ENCODE measurements at places on chromosomes 2 and 18. TPM values are rescaled to one million over a fixed set of nuclear protein-coding genes. Genes with fewer than 3 reads are reported as not detected.

HTR2B gene
- 2.2 TPM for total RNA-seq

TEX44 gene
- total RNA-seq = not detected

OTOF gene
- total RNA-seq = 11.7 TPM

ACVR1C gene
- 2.5 TPM for total RNA-seq

CHRNG gene
- total RNA-seq = not detected

DOK1 gene
- 34.4 TPM for total RNA-seq

FOSL2 gene
- total RNA-seq = 47.0 TPM

HDHD2 gene
- total RNA-seq = 31.2 TPM

MC4R gene
- not detected for total RNA-seq

TWSG1 gene
- 6.5 TPM for total RNA-seq

PDK1 gene
- 49.1 TPM for total RNA-seq

PLGLB1 gene
- 4.7 TPM for total RNA-seq

PASK gene
- 55.5 TPM for total RNA-seq

OR6B2 gene
- total RNA-seq = not detected

SLC4A3 gene
- total RNA-seq = not detected

PRKAG3 gene
- total RNA-seq = not detected

EGR4 gene
- total RNA-seq = not detected

ATP5F1A gene
- total RNA-seq = 333 TPM

TUBB8B gene
- total RNA-seq = not detected

PRPF40A gene
- 109 TPM for total RNA-seq

RAB27B gene
- total RNA-seq = 4.8 TPM

CAVIN2 gene
- total RNA-seq = not detected

RRM2 gene
- total RNA-seq = 496 TPM

CREB1 gene
- 118 TPM for total RNA-seq

ABCB11 gene
- total RNA-seq = 0.20 TPM

GPR155 gene
- 38.1 TPM for total RNA-seq

EFHD1 gene
- 0.32 TPM for total RNA-seq

GRP gene
- not detected for total RNA-seq

TANK gene
- total RNA-seq = 74.1 TPM

ITGB6 gene
- total RNA-seq = not detected

R3HDM1 gene
- 52.5 TPM for total RNA-seq

SH3BP4 gene
- total RNA-seq = not detected

NBAS gene
- 36.5 TPM for total RNA-seq

KCNIP3 gene
- not detected for total RNA-seq

ELOA2 gene
- total RNA-seq = not detected

VAMP5 gene
- 61.5 TPM for total RNA-seq

HOXD8 gene
- total RNA-seq = not detected

REV1 gene
- total RNA-seq = 40.7 TPM

RAB31 gene
- 0.92 TPM for total RNA-seq

ASXL2 gene
- total RNA-seq = 44.4 TPM

ASB18 gene
- total RNA-seq = not detected

CDCA7 gene
- total RNA-seq = 113 TPM

ALS2 gene
- 11.7 TPM for total RNA-seq

MERTK gene
- total RNA-seq = 0.20 TPM

RNF152 gene
- total RNA-seq = 0.50 TPM

TRIM43 gene
- not detected for total RNA-seq

MYO7B gene
- 0.60 TPM for total RNA-seq

PHLPP1 gene
- total RNA-seq = 3.8 TPM

PAX3 gene
- total RNA-seq = not detected

INHBB gene
- not detected for total RNA-seq

C2orf49 gene
- 23.5 TPM for total RNA-seq

Data from activated CD4-positive, alpha-beta T cell treated with anti-CD3 and anti-CD28 coated beads, Interleukin-2, amount 10 ng/mL, durations not matched to agents 7 days and 5 days (primary cell).